ENCODE measurements at places on chromosomes 2 and 18.
A peak's percentile ranks its signal among the peaks of the same experiment; 100 is the strongest.

DNA sequence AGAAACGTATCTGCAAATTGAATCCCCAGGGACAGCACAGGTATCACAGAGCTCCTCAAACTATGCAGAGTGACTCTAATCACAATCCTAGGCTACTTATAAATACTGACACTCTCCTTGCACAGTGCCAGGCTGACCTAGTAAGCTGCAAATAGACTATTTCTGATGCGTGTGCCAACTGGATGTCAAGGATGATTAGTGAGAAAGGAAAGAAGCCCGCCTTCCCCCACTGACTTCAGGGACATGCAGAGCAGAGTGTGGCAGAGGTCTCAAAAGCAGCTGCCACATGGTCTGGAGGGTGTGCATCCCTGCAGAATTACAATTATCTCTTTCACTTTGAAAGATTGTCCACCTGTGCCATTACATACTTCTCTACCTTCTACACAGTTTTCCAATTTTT lies 235.6 kb downstream of the CPS1 start:
- no peak for DNase-seq

GRCh38 chr2:69309351-69310110 lies 77.5 kb downstream of the GFPT1 start:
- no peak for DNase-seq

DNA sequence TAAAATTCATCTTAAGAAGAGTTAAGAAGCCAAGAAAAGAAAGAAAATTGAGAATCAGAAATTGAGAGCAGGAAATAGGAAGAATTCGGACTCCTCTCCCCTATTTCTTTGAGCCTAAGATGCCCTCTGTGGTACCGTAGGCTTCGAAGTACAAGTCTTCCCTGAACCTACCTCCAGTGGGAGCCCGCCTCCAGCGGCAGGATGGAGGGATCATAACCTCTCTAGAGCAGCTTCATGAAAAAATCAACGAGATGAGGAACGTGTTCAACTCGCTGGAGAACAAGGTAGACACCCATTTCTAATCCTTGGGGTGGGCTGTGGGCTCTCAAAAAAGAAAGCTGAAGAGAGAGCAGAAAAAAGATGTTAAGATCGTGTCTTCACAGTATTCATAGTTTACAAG lies 36.3 kb downstream of the ARHGEF33 start:
- no peak for DNase-seq

DNA sequence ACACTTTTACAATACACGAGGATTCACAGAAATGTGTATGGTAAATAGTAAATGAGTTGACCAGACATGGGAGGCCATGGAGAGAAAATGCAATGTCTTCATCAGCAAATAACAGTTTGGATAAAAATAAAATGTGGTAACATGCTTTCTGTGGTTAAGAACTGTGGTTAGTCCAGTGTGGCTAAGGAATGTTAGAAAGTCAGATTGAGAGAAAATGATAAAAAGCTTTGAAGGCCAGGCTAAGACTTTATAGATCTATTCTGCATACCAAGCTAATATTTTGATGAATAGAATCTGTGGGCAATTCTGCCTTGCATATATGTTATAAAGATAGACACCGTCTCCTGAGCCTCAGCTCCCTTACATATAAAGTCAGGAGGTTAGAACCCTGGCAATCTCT lies 215.9 kb downstream of the SOX11 start:
- no peak for DNase-seq

GRCh38 chr18:12038639-12039539 lies 54.8 kb upstream of the ANKRD62 start:
- DNase-seq: peak; percentile 42

- DNase-seq: no peak
Measured at GRCh38 chr18:40243607-40244006, 1711.4 kb upstream of the PIK3C3 start.

- DNase-seq: no peak
Measured at GRCh38 chr2:133044556-133044955, 374.6 kb upstream of the LYPD1 start.

- no peak for DNase-seq
Measured at GRCh38 chr18:9690418-9691188, 17.5 kb upstream of the RAB31 start.

GRCh38 chr2:201926067-201926466 lies 107.6 kb upstream of the FZD7 start:
- DNase-seq: no peak

DNA sequence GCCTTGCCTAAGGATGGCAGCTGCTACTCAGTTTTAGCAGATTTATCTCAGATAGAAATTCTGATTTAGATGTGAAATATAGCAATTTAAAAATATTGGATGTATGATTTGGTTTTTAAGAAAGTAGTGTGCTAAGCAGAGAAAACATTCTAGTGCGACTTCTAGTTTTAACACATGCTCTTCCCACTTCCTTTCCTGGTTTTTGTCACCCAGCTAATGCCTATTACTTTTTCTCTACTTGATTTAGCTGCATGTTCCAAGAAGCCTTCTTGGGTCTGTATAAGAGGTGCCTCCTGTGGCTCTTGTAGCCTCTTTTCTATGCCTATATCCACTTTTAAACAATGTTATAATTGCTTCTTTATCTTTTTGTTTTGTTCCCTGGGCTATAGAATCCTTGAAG lies 53.0 kb downstream of the GPD2 start:
- no peak for DNase-seq

DNA sequence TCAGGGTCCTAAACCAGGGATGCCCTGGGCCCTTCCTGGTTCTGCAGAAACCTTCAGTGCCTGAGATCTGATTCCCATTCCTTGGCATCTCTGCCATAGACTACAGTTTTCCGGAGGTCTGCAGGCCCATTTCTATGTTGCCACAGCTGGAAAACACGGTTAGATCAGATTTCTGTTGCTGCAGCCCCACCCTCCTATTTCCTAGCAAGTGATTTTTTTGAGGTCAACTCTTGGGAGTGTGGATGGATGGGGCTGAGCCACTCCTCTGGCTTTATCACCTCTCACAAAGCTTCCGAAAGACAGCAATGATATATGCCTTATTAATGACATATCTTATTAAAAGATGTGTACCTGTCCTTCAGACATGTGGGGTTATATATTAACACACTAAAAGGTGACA lies 56.3 kb downstream of the ZAP70 start:
- no peak for DNase-seq

- DNase-seq: no peak
Measured at GRCh38 chr2:227614246-227614645, 394 bp downstream of the SCYGR3 start.

DNA sequence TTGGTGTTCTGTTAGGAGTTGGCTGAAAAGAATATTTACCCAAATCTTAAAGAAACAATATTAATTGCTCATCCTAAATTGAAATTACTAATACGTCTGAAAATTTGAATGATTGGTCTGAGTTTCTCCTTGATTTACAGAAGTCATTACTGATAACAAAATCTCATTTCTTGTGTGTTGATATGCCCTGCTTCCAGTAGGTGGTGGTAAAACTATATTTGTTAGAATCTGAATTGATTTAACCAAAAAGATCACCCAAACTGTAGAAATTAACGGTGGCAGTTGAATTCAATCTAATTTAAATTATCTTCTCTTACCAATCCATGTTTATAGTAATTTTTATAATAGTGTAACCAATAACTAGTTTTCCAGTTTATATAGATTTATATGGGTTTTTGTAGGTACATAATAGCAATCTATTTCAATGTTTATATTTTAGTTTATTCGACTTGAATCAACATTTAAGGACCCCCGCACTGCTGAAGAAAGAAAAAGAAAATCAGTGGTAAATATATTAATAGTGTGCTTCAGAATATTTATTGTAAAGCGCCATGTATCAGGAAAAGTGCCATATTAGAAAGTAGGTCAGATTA lies 38.3 kb downstream of the PAPOLG start:
- DNase-seq: no peak

DNA sequence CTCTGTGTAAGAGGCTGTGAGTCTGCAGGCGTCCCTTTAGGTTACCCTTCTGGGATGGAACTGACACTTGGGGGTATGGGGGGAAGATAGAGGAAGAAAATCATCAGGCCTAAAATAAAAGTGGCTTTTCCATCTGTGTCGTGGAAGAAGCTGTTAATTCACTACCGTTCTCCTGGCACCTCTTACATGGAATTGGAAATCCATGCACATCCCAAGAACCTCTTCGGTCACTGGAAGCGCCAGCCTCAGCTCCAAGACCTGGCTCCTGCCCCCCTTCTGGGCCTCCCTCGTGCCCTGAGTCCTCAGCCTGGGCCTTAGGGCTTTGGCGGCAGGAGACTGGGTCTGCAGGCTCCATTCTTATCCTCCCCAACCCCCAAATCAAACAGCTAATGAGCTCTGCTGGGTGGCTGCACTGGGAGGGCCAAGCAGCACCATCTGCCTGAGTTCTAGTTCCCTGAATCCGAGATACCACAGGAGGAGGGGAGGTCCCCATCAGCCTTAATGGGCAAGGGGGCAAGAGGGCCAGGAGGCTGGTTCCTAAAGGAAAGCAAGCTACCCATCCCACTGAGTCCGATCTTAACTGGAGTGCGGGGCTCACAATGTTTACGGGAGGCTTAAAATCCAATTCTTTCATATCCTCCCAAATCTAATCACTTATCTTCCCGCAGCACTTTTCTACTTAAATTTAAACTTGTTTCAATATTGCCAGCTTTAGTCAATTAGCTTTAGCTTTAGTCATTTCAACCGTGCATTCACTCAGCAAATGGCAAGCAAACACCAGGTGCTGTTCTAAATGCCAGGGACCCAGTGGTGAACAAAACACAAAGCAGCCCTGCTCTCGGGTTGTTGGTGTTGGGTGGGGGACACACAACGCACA lies 52.8 kb downstream of the FAM178B start:
- no peak for DNase-seq

DNA sequence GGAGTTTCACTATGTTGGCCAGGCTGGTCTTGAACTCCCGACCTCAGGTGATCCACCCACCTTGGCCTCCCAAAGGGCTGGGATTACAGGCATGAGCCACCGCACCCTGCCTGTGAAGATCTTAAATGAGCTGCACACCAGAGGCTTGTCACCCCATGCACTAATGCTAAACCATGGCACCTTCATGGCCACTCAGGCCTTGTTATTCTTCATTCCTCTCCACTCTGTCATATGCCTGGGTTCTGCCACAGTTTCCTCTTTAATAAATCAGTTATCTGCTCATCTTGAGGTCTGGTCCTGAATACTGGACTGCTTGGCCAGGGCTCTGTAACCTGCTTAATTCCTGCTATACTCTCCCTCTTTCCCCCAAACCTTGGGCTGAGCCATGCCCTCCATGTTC lies 303.9 kb upstream of the FBXO11 start:
- DNase-seq: no peak

- DNase-seq: no peak
Measured at GRCh38 chr2:103859238-103859637, 994.7 kb upstream of the POU3F3 start.

DNA sequence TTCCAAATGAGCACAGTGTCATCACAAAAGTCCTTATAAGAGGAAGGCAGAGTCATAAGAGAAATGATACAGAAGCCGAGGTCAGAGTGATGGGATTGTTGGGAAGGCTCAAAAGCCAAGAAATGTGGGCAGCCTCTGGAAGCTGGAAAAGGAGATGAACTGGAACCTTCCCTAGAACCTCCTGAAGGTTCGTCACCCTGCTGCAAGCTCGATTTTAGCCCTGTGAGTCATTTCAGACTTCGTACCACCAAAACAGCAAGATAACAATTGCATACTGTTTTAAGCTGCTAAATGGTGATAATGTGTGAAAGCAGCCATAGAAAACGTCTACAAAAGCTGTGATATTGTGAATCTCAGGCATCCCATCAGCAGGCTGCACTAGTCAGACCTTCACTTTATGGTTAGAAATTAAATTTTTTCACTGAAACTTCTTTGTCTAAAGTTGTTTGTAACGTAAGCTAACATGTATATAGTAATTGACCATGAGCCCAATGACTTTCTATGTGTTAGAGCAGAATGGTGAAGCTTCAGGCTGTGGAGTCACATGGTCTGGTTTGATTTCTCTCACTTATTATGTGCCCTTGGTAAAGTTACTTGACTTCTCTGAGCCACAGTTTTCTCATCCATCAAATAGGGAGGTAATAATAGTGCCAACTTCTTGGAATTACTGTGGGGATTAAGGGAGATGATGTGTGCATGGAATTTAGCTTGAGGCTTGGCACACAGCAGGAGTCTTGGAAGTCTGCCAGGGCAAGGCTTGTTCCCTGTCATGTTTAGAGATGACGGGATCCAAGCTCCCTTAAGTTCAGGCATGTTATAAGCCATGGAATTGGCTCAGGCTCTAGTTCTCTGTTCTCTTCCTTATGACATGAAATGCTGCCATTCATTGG lies 132.0 kb upstream of the CCDC195 start:
- DNase-seq: no peak

- DNase-seq: no peak
Measured at GRCh38 chr18:42706029-42706608, 409.4 kb downstream of the RIT2 start.

- DNase-seq: no peak
Measured at GRCh38 chr2:156196031-156196430, 136.5 kb downstream of the NR4A2 start.

DNA sequence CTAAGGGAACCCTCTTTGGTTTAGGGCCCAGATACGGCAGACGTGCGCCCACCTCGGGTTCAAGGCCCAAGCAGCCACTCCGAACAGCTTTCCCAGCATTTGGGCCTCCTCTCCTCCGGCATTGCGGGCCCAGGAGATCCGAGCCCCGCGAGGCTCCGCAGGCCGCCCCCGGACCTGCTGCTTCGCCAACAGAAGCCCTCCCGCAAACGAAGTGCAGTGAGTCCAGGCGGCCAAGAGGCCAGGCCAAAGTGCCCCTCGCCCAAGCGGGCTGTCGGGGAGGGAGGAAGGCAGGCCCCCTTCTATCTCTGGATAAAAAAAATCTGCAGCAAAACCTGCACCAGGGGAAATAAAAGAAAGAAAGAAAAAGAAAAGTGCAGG lies 6.0 kb downstream of the EN1 start:
- DNase-seq: no peak

DNA sequence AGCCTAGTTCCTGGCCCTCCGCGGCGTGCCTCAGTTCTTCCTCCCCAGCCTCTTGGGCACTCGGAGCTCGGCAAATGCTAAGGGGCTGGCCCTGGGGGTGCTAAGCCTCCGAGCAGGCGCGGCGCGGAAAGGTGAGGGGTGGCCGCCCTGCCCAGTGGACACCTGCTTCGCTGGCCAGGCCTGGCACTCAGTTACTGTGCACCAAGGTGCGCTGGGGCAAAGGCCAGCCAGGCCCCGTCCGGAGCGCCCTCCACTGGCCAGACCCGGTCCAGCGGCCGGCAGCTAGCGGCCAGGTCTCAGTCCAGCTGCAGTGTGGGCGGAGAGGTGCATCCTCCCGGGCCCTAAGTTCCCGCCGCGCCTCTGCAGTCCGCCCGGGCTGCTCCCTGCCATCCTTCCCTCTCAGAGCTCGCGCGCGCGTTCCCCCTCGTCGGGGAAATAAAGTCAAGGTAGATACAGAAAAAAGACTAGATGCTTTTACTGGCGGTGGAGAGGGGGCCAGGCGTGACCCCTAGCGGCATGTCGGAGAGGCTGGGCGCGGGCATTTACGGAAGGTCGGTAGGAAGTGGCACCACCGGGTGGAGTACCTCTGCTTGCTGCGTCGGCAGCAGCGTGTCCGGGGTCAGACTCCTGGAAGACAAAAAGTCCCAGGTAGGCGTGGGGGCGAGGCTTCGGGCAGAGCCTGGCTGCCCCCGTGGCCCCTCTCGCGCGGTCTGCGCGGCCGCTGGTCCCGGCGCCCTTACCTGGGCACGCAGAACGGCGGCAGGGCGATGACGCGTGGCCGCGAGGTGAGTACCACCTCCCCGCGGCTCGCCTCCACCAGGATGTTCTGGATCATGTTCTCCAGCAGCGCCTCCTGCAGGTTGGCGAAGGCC lies 9.4 kb upstream of the CRYBA2 start:
- no peak for DNase-seq

GRCh38 chr2:97982621-97983020 lies 13.1 kb downstream of the TMEM131 start:
- no peak for DNase-seq

Measured in stimulated activated CD8-positive, alpha-beta memory T cell treated with anti-CD3 and anti-CD28 coated beads, Interleukin-4, amount 100 ng/mL, for 4 hours (primary cell).